Kidney epithelial cell (primary cell): ENCODE measurements at places on chromosomes 4 and X.
A peak's percentile ranks its signal among the peaks of the same experiment; 100 is the strongest.

GRCh38 chr4:8393593-8394038, 46.9 kb downstream of the ACOX3 start:
- DNase-seq = peak; percentile 95

DNA sequence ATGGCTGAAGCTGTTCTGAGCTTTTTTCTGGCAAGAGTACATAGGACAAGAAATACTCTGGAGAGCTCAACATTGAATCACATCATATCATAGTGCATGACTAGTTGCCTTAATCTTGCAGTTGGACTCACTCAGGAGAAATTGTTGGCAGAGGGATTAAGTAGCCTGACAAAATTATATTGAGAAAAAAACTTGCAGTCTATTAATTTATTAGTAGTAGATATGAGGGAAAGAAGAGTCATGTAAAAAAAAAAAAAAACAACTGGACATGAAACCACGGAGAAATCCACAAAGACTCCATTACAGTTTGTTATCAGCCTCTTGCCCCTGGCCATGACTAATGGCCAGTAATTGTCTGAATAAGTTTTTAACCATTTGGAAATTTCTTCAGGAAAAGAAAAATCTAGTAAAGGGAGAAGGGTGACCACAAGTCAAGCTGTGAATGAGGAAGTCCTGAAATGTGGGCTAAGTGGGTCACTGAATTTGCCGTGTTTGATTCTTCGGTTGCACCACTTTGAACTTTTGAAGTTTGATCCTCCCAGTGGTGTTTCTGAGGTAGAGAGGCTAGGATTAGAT, 45.6 kb downstream of the FHL1 start:
- no peak for DNase-seq

DNA sequence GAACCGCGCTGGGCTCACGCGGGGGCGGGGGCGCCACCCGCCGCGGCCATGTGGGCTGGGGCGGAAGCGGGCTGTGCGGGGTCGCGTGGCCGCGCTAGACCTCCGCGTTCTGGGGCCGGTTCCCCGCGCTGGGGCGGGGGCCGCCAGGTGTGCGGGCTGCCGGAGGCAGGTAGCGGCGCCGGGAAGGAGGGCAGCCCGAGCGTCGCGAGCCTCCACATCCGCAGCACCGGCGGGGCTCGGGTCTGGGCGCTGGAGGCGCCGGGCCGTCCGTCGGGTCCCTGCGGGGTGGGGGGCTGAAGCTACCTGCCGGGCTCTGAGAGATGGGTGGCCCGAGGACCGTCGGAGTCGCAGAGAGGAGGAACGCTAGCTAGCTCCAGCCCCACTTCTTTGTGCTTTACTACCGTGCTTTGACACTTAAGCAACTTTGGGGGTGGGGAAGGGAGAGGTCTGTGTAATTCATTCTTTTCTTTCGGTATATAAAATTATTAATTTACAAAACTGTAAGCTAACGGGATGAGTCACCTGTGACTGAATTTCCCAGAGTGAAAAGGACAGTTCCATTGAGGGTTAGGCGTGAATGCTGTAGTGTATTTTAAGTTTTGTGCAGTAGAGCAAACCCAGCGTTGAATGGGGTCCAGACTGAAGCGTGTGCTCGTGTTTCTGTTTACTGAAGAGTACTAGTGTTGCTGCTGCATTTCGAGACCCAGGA, 689 bp downstream of the METAP1 start:
- no peak for DNase-seq

DNA sequence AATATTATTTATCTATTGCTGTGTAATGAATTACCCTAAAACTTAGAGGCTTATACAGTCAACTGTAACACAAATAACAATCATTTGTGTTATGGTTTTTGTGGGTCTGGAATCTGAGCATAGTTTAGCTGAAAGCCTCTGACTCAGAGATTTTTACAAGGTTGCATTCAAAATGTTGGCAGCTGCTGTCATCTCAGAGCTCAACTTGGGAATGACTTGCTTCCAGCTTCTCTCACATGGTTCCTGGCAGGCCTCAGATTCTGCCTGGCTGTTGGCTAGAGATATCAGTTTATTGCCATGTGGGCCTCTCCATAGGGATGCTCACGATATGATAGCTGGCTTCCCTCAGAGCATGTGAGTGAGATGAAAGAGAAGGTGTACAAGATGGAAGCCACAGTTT, 70.2 kb upstream of the BRWD3 start:
- no peak for DNase-seq

DNA sequence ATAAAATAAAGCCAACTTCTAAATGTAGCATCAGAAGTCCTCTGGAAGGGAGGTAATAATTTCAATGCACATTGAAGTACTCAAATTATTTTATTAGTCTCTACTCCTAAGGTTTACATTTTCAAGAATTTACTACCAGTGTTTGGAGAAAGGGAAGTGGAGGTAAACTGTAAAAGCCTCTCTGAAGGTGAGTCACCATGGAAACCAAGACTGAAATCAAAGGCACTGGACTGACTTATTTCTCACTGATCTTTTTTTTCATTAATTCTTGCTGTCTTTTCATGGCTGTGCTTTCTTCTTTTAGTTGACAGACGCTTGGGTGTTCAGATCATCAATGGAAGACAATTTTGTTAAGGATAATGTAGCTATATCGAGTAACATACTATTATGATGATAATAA, 9.7 kb downstream of the SLC39A8 start:
- no peak for DNase-seq

GRCh38 chr4:42083816-42084215, 68.6 kb downstream of the BEND4 start:
- no peak for DNase-seq
